ENCODE measurements at places on chromosomes 11 and 22. TPM values are rescaled to one million over a fixed set of nuclear protein-coding genes. Genes with fewer than 3 reads are reported as not detected.

Gene OOSP2
- not detected for total RNA-seq

Gene FAM227A
- total RNA-seq = 0.80 TPM

Gene FAM83F
- 0.06 TPM for total RNA-seq

DNA sequence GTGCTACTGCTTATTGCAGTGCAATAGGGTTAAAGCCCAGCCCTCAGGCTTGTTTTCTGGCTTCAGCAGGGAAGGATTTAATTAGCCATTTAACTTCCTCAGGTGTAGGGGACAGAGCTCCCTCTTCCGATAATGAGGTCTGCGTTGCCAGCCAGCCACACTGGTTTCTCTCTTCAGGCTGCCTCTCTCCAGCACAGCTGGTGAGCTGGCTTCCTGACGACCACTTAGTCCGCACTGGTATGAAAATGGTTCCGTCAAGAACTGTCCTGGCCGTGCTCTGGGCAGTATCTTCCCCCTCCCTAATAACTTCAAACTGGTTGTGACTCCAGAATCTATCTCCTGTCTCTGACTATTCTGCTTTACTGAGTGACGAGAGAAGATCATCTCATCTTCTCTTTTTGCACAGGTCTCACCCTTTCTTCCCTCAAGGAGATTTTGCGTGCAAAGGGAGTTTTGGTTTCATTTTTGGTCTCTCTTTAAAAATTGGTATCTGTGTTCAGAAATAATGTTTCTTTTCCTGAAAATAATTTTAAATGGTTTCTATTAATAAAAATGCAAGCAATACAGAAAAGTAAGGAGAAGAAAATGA, 49.2 kb downstream of the CNTN5 start:
- peak; percentile 34 for DNase-seq

GRCh38 chr11:65356394-65356972, 1.9 kb downstream of the TIGD3 start:
- DNase-seq = no peak

GRCh38 chr11:93922830-93923229, 72.4 kb upstream of the VSTM5 start:
- no peak for DNase-seq

DNA sequence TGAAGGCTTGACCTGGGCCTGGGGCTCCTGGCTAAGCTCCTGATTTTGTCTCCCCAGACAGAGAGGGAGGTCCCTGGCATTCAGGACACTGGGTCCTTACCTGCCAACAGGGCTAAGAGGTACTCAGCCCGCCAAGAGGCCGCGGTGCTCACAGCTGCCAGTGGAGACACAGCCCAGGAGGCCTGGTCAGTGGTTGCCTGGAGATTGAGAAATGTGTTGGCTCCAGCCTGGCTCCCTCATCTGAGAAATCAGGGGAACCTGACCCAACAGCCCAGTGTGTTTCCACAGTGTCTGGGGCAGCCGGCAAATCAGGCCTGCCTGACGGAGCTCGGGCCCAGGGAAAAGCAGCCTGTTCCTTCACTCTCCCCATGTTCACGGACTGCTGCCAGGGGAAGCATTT, 79.4 kb upstream of the NAV2 start:
- DNase-seq = no peak

DNA sequence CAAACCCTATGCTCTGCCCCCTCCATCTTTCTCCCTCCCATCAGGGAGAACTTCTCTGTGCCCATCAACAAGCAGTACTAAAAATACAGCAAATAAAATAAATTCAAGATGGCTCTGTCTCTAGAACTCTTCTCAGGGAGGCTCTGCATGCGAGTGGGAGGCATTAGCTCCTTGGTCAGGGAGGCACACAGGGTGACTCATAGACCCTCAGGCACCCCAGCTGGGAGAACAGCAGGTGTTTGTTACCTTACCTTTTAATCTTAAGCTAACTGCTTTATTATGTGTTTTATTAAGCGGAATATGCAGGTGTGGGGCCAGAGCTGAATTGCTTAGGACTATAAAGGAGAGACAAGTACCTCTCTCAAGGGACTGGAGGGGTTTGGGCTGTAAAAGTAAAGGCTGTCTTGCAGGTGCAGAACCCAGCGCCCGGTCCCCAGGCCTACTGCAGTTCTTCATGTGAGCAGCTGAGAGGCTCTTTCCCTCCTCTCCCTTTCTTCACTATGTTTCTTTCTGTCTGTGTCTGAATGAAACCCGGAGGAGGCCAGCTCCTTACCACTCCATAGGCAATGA, 20.8 kb downstream of the CSNK2A3 start:
- DNase-seq = peak; percentile 7

All from Daoy (cell line).